ENCODE measurements at places on chromosomes 6 and 20. TPM values are rescaled to one million over a fixed set of nuclear protein-coding genes. Genes with fewer than 3 reads are reported as not detected.

The TTI1 gene
- total RNA-seq: 31.8 TPM

The MYLIP gene
- 11.4 TPM for total RNA-seq

The COX4I2 gene
- not detected for total RNA-seq

The ADGRF1 gene
- total RNA-seq: not detected

The ADGRF5 gene
- total RNA-seq: not detected

The GSTA2 gene
- not detected for total RNA-seq

The KDM1B gene
- total RNA-seq: 17.5 TPM

The SLC35F1 gene
- 0.19 TPM for total RNA-seq

The SLC32A1 gene
- not detected for total RNA-seq
